ENCODE measurements at places on chromosomes 7 and 10.

DNA sequence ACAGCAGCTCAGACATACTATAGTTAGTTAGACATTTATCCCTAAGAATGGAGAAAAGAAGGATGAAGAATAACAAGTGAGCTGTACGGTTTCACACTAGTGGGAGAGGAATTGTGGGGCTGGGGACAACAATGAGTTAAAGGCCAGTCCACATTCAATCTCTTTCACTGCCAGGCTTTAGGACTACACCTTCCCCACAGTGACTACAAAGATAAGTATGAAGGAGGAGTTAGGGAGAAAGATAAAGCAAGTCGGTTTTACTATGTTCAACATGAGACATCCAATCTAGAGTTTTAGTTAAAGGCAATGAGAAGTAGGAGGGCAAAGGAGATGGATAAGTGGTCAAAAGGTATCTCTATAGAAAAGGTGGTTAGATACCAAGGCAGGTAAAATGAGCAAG, 16.3 kb downstream of the ARHGAP12 start:
- DNase-seq: no peak

- DNase-seq: no peak
These were observed 17.0 kb downstream of the CDK14 start for GRCh38 chr7:90613088-90613498.

DNA sequence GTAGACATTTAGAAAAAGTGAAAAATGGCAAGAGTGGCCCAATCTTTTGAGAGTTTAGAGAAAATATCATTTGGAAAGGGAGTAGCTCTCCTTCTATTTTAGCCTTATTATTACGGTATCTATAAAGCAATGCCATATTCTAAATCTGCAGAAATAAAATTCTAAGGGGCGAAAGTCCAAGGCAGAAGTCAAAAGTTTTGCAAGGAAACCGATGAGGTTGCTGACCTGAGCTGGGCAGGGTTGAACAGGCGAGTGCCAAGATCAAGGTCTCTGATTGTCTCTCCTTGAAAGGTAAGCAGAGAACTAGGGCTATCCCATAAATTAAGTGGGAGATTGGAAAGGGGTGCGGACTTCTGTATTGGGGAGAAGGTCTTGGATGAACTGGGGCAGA, 11.7 kb downstream of the TRIM56 start:
- no peak for DNase-seq

DNA sequence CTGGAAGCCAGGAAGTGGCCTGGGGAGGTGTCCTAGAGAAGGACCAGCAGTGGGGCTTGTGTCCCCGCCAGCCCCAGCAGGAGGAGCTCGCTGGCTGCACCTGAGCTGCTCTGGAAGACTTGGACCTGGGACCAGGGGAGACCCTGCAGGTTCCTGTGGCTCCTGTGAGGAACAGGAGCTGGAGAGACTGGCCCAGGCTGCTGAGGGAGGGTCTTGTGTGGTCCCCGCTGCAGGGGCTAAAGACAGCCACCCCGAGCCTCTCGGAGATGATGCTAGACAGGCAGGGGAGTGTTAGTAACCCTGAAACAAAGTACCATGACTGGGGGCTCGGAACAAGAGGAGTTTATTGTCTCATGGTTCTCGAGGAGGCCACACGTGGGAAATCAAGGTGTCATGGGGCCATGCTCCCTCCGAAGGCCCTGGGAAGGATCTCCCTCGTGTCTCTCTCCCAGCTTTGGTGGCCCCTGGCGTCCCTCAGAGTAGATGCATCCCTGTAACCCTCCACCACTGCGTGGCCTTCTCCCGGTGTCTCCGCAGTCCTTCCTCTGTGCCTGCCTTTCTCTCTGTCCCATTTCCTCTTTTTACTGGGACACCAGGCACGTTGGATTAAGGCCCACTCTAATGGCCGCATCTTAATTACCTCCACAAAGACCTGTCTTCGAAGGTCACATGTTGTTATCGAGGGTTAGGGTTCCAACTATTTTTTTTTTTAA, 348.4 kb downstream of the GLRX3 start:
- no peak for DNase-seq

GRCh38 chr10:12062754-12063482, 5.8 kb upstream of the DHTKD1 start:
- no peak for DNase-seq

DNA sequence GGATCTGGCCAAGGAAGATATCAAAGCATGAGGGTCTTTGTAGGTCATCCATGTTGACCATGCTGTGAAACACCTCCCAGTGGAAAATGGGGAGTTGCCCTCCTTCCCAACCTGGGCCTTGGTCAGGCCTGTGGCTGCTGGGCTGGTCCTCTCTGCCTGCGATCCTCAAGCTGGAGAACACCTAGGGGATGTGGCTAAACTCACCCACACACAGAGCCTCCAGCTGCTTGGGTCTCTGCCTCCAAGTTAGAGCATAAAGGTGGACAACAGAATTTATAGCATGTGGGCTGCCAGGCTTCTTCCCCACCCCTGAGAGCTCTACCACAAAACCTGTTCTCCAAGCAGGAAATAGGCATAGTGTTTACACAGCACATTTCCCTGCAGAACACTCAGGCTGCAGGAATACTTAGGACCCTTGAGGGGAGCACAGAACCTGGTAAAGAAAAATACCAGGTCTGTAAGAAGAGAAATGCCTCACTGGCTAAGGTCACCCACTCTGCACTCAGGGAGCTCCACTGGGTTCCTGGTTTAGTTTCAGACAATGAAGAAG, at the start of gene SFTPA2:
TSS of gene SFTPA2 (minus strand) at position 248 of the 550 bp plus-strand sequence. CDS start 924 bp downstream, outside the sequence.
- no peak for DNase-seq

DNA sequence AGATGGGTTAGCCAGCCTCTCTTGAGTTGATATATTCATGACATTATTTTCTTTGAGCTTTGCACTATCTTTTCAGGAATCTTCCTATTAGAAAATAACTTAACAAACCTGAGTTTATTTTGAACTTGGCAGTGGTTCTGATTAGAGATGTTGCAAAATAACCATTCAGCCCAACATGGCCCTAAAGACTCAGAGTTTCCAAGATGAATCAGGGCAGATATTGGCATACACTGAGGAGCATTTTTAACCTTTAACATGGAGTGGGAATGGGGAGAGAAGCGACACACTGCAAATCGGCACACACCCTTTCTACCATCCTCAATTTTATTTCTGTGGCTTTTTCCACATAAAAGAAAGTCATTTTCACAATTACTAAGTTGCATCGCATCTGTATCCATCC, 190.8 kb downstream of the TRIL start:
- no peak for DNase-seq

DNA sequence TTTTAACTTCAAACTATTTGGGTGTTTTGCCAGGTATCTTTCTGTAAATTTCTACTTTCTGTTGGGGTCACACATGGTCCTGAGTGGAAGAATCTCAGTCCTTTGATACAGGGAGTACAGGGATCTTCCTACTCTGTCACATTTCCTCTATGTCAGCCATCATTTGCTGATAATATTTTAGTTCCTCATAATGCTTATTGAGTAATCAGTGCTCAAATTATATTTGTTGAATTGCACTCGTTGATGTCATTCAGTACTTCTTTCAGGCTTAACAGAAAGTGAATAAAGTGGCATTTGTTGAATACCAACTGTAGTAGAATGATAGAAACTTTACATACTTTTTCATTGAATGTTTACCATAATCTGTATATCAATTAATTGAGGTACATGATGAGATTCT, 31.9 kb downstream of the WDR11 start:
- no peak for DNase-seq

- no peak for DNase-seq
These were observed 27.1 kb downstream of the ZCCHC24 start for GRCh38 chr10:79418274-79418673.

- no peak for DNase-seq
These were observed 362.7 kb downstream of the DNAJB6 start for GRCh38 chr7:157699357-157700013.

DNA sequence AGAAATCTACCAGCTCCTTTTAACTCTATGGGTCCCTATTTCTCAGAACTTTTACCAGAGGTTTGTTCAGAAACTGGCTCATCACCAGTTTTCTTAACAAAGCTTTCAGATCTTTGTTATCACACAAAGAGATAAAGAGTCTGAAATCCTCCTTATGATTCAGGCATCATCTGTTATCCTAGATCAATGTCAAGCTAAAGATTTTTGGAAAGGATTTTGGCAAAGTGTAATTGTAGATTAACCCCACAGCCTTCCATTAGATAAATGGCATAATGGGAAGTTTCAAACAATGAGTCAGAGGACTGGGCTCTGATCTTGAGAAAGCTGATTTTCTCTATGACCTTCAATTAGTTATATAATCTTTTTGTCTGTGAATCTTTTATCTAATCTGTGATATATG, 192.2 kb downstream of the NXPH1 start:
- no peak for DNase-seq

DNA sequence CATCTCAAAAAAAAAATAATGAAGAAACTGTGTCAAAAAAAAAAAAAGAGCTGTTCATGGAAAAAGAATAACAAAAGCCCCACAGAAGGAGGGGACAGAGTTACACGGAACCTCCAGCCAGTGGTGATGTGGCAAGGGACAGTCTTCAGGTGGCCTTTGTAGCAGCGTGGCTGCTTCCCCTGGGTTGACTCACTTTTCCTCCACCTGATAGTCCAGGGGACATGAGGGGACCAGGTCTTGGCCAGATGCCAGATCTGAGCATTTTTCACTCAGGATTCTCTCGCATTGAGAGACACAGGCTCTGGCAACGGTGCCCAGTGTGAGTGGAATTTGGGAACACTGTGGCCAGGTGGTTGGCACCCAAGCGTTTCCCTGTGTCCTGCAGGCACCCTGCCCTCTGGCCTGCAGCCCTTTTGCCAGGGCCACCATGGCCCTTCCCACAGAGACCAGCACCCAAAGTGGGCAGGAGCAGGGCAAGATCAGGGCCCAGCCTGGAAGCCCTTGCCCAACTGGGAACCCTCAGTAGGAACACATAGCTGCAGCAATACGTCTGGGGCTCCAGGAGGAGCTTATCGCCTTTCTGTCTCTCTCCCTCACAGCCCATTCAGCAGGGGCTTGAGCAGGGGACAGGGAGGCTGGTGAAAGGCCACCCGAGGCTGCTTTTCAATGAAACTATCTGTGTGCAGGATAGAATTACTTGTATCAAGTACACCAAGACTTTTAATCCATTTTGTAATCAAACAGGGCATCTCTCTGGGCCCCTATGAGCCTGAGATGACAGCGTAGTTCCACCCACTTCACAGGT, 159.1 kb downstream of the UBE2H start:
- no peak for DNase-seq

GRCh38 chr10:111934931-111935330, 248.6 kb downstream of the GPAM start:
- DNase-seq: no peak

GRCh38 chr7:19175241-19175640, 30.0 kb upstream of the FERD3L start:
- no peak for DNase-seq

DNA sequence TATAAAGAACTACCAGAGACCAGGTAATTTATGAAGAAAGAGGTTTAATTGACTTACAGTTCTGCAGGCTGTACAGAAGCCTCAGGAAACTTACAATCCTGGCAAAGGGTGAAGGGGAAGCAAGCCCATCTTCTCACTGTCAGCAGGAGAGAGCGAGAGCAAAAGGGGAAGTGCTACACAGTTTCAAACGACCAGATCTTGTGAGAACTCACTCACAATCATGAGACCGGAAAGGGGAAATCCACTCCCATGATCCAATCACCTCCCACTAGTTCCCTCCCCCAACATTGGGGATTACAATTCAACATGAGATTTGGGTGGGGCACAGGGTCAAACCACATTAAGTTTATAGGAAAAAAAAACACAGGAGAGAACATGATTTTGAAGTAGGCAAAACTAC, 222.1 kb upstream of the SHH start:
- DNase-seq: no peak

DNA sequence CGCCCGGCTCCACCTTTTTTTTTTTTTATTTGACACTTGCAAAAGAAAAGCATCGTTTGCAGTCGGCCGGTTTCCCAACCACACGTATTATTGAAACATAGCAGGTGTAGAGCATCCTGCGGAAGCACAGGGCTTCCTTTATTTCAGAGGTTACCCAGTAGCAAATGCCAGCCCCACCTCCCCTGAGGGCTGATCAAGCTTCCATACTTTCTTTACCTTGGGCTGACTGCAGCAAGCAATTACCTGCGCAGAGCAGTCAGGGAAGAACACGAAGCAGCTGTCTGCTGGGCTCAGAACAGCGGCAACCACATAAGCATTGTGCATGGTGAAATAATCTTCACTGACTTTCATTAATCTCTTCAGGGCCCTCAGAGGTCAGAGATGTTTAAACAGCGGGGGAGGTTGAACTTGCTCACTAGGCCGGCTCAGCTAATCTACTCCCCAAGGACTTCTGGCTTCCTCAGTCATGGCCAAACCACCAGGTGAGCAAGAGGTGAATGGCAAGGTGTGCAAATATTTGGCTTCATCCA, 784.7 kb upstream of the AUTS2 start:
- DNase-seq: no peak

DNA sequence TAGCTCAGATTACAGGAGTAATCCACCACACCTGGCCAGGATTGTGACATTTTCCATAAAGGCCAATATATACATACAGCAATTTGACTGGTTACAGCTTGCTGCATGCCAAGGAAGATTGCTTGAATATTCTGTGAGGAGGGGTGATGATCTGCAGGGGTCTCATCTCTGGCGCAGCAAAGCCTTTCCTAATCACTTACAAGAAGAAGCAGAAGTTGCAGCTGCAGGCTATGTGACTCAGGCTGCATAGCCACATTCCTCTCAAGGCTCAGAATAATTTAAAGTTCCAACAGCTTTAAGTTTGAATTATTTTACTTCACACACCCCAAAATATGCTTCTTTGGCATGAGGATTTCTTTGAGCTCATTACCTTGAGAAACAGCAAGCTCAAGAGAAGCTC, 11.4 kb upstream of the RASGEF1A start:
- no peak for DNase-seq

- DNase-seq: no peak
These were observed 16.0 kb downstream of the AKR1C8 start for GRCh38 chr10:5168897-5169420.

GRCh38 chr7:86326847-86327246, 316.9 kb upstream of the GRM3 start:
- no peak for DNase-seq

DNA sequence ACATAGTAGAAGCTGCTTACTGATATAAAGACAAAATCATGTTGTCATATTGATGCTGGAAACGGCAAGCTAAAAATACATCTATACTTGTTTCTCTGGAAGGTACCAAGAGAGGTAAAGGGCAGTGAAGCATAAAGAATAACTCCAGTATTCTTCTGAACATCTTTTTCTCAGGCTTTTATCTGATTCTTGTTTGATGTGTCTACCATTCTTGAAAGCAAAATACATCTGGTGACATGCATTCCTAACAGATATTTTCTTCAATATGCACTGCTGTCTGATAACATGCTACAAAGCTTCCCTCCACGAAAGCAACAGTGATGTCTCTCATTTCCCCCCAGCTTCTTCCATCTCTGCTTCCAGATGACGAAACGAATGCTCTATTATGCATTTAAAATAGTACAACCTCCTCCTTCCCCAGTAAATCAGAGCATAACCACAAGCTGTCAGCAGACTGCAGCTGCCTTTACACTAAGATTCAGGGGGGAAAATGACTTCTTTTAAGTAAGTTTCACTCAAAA, 100.8 kb downstream of the ARHGAP21 start:
- DNase-seq: no peak

- DNase-seq: no peak
These were observed 1409.1 kb upstream of the CELF2 start for GRCh38 chr10:9608602-9609001.

Data from activated CD8-positive, alpha-beta memory T cell treated with anti-CD3 and anti-CD28 coated beads for 1 hour (primary cell).